Esophagus squamous epithelium (tissue), 5 donors: ENCODE measurements at places on chromosomes 3 and 15.

GRCh38 chr3:56720849-56721248, 37.8 kb upstream of the TASOR start:
- no peak for DNase-seq

DNA sequence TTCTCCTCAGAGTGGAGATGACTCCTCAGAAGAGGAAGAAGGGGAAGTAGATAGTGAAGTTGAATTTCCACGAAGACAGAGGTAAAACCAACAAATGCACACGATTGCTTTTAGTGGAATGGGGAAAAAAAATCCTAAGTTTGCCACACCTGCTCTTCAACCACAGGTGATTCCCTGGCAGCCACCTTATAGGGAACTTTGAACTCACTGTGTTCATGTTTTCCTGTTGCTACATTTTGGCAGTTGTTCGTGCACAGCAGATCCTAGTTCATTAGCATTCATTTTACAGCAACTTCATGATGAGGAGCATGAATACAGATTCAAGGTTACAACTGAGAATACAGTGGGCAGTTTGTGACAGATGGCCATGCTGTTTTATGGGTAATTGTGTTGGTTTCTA, 21.5 kb downstream of the TMEM41A start:
- no peak for DNase-seq

- DNase-seq: no peak
Observed at GRCh38 chr15:48590723-48591122, 54.8 kb downstream of the FBN1 start.

DNA sequence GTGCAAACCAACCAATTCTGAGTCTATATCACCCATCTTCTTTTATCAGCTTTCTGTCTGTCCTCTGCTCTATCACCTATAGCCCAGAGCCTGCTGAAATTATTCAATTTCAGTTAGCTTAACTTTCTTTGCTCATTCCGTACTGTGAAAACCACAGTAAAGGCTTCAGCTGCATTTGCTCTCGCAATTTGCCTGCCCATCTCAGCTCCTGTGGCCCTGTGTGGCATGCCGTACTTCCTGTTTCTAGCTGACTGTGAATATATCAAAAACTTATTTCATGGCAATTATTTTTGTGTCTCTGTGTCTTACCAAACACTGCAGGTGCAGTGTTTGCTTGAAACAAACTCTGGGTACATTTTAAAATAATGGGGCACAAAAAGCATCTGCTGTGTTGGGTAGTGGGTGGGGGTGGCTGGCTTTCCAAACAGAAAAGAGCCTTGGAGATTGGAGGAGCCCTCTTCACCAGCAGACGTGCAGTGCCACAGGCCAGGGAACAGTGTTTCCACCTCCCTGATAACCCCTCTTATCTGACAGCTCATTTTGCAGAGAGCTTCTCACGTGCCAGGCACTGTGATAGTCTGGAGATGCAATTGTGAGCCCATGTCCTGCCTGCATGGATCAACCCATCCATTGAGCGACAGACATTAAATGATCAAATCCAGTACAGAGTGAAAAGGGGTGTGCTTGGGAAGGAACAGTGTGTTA, 45.2 kb downstream of the GASK1A start:
- DNase-seq: no peak

DNA sequence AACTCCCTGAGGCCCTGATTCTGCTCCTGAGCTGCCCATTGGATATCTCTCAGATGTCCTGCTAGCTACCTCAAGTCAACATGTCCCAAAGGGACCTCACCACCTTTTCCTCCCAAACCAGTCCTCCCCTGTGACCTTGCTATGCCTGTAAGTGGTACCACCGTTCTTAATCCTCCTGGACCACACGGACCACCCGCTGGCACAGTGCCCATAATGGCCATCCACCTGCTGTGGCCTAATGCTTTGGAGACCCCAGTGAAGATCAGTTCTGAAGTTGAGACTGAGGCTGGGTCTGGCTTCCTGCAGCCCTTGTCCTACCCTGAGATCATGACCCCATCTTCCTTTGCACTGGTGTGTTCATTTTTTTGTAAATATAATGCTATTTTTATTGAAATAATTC, 15.0 kb upstream of the VPS8 start:
- no peak for DNase-seq

GRCh38 chr15:85667491-85668424, 127.0 kb downstream of the KLHL25 start:
- DNase-seq: no peak
